Right renal pelvis (tissue), 4 donors: ENCODE measurements at places on chromosomes 4 and X.
A peak's percentile ranks its signal among the peaks of the same experiment; 100 is the strongest.

- DNase-seq, result no peak
Observed at GRCh38 chr4:39014028-39014427, 18.2 kb downstream of the TMEM156 start.

DNA sequence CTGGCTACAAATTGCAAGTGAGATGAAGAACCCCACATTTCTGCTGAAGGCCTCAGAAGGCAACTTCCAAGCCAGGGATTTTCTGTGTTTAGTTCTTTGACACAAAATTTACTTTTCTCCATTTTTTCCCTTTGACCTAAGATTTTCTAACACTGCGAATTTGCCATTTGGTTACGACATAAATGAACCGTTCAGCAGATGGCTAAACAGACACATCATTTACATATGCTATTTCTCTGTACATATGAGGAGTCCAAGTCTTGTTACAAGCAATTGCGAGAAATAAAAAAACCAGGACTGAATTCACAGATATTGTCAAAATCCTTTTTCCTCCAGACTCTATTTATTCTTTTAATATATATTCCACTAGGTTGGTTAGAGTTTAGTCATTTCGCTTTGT lies 978.6 kb downstream of the NLGN4X start:
- DNase-seq, result no peak

DNA sequence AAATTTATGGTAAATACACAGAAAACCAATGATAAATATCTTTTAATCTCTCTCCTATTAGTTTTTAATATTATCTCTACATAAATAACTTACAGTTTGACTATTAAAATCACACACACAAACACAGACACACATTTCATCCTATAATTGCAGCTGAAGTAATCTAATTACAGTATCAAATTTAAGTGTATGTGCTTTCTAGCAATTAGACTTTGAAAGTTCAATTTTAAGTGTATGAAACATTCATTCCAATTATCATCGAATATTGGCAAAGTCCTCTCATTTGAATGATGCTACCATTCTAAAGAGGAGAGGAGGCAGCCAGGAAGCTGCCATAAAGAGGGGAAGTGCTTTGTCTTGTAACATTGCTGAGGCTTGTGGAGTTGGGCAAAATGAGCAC lies 221.2 kb upstream of the PABPC4L start:
- DNase-seq, result no peak

DNA sequence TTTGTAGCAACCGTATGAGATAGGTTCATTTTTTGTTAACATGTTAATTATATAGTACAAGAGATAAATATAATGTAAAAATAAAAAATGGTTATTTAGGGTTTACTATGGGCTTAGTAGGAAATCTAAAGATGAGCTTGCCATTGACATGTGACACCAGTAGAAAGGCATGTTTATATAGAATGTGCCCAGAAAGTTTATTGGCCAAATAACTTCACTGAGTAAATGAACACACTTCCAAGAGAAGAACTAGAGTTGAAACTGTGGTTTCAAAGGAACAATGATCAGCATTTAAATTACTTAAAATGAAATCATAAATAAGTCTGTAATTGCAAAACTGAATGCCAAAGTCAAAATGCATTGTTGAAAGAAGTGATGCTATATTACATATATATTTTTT lies 503.3 kb downstream of the STPG2 start:
- no peak for DNase-seq

GRCh38 chr4:126568652-126569570 lies 1063.8 kb upstream of the INTU start:
- DNase-seq, result no peak

DNA sequence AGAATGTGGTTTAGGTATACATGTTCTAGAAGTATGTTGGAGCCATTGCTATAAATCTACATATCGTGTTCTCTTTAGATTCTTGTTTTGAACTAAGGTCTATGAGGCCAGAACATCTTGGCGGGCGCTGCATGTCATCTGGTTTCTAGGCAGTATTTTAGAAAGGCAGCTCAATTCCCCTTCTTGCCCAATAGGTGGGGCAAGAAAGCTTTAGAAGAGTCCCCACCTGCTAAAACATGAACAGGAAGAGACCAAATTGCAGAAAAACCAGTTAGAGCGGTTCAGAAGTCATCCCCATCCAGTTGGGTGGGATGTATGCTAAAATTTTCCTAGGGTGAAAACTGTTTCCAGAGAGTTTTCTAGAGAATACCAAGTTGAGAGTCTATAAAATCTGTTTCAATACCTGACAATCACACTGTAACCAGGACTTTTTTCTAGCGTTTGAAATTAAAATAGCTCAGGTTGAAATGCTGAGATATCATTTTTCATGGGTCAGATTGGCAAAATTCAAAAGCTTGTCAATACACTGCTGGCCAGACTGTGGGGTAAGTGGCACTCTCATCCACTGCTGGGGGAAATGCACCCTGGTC lies 17.5 kb upstream of the SH3KBP1 start:
- DNase-seq, result no peak

DNA sequence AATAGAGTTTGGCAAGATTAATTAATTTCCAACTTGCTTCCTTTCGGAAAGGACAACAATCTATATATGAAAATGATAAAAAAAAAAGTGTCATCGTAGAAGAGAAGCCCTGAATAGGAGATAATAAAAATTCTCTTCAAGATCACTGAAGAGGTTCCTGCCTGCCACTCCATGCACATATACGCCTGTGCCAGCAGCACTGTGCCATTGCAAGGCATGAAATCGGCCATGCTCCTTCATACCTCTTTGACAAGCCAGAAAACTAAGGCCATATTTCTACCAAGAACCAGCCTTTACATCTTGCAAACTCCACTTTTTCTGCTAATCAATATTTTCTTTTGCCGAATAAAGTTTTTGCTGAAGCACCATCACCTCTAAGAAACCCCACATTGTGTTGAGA lies 365.5 kb downstream of the CXXC4 start:
- DNase-seq, result no peak

- no peak for DNase-seq
Observed at GRCh38 chr4:6916587-6917460, 7.2 kb downstream of the TBC1D14 start.

DNA sequence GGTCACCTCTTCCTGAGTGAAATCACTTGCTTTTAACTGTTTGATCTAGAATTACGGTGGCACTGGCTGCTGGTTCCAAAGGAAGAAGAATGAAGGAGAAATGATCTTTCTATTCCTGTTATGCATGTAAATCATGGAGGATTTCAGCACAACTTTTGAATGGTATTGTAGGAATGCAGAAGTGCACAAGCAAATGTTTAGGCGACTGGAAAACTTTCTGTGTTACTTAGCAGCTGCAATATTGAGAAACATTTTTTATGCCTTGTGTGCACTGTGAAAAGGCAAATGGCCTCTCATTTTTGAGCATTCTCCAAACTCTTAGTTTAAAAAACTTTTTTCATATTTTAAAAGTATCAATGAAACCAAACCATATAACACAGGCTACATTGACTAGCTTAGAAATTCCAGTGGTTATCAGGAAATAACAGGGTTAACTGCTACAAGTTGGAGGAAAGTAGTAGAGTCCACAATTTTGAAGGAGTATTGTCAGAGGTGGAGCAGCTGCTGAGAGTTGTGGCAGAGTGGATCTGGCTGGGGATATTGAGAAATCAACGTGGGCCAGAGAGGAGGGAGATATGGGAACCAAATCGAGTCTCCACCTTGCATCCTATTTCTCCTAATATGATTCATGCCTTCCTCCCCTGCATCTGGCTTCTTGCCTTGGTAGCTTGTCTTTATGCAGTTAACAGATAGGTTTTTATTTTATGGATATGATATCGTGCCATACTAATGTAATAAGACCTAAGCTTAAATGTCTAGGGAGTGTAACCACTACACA lies 32.0 kb upstream of the FHL1 start:
- DNase-seq, result no peak

- DNase-seq, result no peak
Observed at GRCh38 chrX:81390237-81390636, 188.3 kb downstream of the SH3BGRL start.

- DNase-seq, result no peak
Observed at GRCh38 chr4:145709843-145710242, 29.9 kb downstream of the C4orf51 start.

- DNase-seq, result no peak
Observed at GRCh38 chr4:126853715-126854114, 779.0 kb upstream of the INTU start.

DNA sequence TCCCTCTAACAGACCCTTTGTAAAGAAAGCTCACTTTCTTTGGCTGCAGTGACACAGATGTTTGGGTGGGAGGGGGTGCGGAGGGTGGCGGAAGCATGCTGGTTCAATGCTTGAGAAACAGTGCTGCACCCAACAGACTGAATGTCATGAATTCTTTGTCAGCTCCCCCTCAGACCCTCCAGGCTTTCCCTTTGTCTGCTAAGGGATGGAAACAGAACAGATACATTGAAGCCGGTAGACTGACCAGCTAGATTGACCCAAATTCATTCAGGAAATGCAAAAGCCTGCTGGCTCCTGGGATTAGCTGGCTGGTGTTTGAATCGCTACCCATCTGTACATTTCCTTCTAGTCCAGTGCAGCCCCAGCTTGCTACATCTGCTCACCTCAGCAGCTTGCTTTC lies 90.8 kb upstream of the PAK3 start:
- no peak for DNase-seq

- DNase-seq, result no peak
Observed at GRCh38 chr4:40325406-40326019, 9.6 kb upstream of the CHRNA9 start.

GRCh38 chr4:40622913-40623312 lies 6.8 kb downstream of the RBM47 start:
- no peak for DNase-seq

GRCh38 chr4:93657527-93657926 lies 171.0 kb upstream of the ATOH1 start:
- DNase-seq, result no peak

GRCh38 chrX:40552768-40553167 lies 28.0 kb upstream of the ATP6AP2 start:
- no peak for DNase-seq

DNA sequence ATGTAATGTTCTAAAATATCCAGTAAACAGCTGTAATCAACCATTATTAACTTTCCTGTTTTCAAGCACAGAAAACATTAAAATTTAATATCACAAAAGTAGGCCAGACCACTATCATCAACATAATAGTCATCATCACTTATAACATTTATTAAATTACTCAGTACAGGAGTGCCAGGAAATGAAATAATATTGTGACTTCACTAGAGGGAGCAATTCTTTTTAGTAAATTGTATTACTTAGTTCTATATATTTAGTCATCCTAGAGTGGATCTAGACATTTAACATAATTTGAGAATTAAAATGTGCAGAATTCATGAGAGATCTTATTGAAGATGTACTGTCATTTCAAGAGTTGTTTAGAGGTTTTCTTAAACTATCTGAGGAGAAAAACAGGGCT lies 33.6 kb downstream of the PITX2 start:
- no peak for DNase-seq

- no peak for DNase-seq
Observed at GRCh38 chrX:10045327-10046000, 78.3 kb downstream of the CLDN34 start.

- peak; percentile 43 for DNase-seq
Observed at GRCh38 chr4:825063-825970, 612 bp downstream of the CPLX1 start.

- no peak for DNase-seq
Observed at GRCh38 chr4:80463509-80463908, 128.0 kb downstream of the CFAP299 start.

DNA sequence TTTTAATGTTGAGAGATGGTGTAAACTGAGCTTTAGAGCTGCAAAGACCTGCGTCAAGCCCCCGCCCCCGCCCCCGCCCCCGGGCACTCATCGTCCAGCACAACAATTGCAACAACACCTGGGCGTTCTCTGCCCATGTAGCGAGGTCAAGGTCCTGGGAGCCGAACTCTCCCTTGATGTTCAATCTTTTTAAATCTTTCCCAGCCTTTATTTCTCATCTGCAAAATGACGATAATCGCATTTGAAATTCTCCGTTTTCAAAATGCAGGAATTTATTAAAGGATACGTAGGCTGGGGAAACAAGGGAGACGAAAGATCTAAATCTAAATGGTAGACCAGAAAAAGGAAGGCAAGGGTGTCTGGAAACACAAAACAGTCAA lies 648 bp upstream of the MSMO1 start:
- DNase-seq, result no peak

GRCh38 chr4:183353557-183353956 lies 31.3 kb upstream of the CLDN24 start:
- no peak for DNase-seq

DNA sequence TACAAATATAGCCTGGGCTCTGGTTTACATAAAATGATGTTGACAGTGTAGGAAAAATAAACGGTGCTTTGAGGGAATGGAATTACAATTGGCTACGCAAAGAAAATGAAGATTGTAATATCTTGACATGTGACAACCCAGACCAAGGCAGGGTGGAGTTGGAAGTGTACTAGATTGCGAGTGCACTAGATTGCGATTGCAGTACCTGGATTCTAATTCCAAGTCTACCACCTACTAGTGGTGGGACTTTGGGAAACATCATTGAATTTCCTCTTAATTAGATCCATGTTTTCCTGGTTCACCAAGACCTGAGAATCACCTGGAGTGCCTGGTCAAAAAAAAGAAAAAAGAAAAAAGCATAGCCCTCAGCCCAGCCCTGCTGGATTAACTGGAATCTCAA lies 18.6 kb downstream of the EGF start:
- DNase-seq, result no peak

DNA sequence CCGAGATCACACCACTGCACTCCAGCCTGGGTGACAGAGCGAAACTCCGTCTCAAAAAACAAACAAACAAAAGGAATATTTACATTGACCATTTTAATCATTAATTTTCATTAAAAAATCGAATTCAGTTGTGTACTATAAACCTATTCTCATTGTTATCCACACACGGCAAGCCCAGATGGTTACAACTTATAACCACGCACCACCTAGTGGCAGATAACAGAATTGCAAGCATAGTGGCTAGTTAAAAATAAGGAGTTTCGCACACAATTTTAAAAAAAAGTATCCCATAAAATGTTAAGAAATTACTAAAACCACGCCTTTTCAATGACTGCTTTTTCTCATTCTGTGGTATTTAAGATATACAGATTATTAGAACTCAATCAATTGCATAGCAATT lies 25.4 kb downstream of the MBNL3 start:
- DNase-seq, result no peak

DNA sequence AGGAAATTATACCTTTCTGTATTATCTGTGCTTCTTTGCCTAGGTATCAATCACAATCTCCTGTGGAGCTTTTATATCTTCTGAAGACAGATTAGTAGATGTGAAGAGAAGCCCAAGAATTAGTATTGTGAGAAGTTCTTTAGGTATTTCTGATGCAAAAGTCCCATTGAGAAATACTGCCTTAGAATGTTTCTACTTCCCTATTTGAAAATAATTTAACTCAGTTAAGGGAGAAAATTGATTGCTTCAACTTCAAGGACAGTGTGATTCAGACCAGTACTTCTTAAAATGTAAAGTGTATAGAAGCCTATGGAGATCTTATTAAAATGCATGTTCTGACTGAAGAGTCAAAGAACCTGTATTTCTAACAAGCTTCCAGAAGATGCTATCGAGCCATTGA lies 9.0 kb downstream of the EIF1AX start:
- DNase-seq, result no peak
